ENCODE measurements at places on chromosomes 4 and X. TPM values are rescaled to one million over a fixed set of nuclear protein-coding genes. Genes with fewer than 3 reads are reported as not detected.

Gene CRMP1
- total RNA-seq = not detected

Gene FRMD7
- total RNA-seq = not detected

Gene CXCL6
- total RNA-seq = 19.0 TPM

Gene TRIM61
- total RNA-seq = 2.5 TPM

Gene FAM53A
- total RNA-seq = 1.6 TPM

Gene RHOH
- total RNA-seq = not detected

Gene DHX15
- 141 TPM for total RNA-seq

Gene SATL1
- not detected for total RNA-seq

Gene TBC1D9
- total RNA-seq = 12.8 TPM

Gene SYNPO2
- total RNA-seq = 3.4 TPM

Gene SFRP2
- 1.8 TPM for total RNA-seq

Gene MED12
- 24.3 TPM for total RNA-seq

Gene PAGE2B
- total RNA-seq = not detected

Gene PAGE4
- total RNA-seq = not detected
